ENCODE measurements at places on chromosomes 16 and 17.
A peak's percentile ranks its signal among the peaks of the same experiment; 100 is the strongest.

DNA sequence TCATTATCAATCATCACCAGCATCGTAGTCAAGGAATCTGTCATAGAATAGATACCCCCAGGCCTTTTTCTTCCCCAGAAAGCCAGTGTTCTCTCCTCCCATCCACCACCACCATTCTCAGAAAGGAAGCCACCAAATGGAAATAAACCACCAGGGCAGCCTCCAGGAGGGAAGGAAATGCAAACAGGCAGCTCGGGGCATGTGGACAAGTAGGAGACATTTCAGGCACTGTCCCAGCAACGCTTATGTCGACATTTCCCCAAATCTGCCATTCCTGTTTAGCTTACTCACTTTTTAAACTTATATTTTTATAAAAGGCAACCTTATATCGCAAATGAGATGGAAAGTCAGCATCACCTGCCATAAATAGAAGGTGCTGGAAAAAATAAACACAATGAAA lies 15.8 kb downstream of the EMP2 start:
- no peak for DNase-seq

GRCh38 chr17:19718613-19719354 lies 2.4 kb upstream of the SLC47A2 start:
- DNase-seq, result no peak

GRCh38 chr17:78781104-78781892 lies 775 bp downstream of the CYTH1 start:
- DNase-seq, result no peak

- no peak for DNase-seq
These were observed 13.7 kb downstream of the N4BP1 start for GRCh38 chr16:48596326-48596725.

GRCh38 chr17:54971147-54971546 lies 2.6 kb downstream of the STXBP4 start:
- no peak for DNase-seq

GRCh38 chr17:32100971-32101631 lies 41.2 kb upstream of the RHOT1 start:
- DNase-seq, result no peak

DNA sequence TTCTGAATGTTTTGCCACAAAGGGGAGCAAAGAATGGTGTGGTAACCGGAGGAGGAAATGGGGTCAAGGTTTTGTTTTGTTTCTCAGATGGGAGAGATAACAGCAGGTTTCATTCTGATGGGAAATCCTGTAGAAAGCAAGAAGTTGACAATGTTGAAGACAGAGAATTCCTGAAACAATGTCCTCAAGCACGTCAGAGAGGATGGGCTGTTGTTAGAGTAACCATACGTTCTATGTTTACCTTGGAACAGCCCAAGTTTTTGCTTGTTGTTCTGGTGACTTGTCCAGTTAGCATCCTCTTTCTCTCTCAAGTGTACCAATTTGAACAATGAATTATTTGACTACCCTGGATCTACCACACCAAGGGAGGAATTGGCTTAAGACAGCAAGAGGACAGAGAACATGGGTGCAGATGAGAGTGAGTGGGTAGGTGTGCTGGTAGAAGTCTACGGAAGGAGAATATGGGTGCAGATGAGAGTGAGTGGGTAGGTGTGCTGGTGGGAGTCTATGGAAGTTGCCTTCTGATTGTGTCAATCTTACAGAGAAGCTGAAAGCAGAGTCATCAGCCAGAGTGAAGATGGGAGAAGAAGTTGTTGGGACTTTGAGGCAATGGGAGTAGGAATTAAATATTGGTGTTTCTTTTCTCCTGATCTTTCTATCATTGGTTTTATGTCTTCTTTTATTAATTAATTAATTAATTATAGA lies 14.8 kb upstream of the NSRP1 start:
- DNase-seq, result no peak

DNA sequence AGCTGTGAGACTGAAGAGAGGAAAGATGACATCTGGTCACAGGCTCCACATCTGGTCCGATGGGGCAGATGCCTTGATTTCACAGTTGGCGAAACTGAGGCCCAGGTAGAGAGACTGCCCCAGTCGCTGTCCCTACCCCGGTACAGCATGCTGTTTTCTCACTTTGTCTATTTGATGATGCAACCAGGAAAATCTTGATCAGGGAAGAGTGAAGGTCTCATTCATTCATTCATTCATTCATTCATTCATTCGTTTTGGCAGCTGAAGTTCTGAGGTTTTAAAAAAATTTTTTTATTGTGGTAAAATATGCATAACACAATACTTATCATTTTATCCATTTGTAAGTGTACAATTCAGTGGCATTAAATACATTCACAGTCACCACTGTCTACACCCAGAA lies 19.7 kb downstream of the CMIP start:
- DNase-seq, result no peak

DNA sequence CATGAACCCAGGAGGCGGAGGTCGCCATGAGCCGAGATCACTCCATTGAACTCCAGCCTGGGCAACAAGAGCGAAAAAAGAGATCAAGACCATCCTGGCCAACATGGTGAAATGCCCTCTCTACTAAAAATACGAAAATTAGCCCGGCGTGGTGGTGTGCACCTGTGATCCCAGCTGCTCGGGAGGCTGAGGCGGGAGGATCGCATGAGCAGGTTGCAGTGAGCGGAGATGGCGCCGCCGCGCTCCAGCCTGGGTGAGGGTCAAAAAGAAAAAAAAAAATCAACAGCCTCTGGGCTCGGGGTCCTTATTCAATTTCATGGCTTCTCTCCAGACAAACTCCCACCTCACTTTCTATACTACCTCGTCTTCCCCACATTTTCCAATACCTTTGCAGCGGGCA lies 3.2 kb upstream of the GP1BA start:
- DNase-seq, result no peak

DNA sequence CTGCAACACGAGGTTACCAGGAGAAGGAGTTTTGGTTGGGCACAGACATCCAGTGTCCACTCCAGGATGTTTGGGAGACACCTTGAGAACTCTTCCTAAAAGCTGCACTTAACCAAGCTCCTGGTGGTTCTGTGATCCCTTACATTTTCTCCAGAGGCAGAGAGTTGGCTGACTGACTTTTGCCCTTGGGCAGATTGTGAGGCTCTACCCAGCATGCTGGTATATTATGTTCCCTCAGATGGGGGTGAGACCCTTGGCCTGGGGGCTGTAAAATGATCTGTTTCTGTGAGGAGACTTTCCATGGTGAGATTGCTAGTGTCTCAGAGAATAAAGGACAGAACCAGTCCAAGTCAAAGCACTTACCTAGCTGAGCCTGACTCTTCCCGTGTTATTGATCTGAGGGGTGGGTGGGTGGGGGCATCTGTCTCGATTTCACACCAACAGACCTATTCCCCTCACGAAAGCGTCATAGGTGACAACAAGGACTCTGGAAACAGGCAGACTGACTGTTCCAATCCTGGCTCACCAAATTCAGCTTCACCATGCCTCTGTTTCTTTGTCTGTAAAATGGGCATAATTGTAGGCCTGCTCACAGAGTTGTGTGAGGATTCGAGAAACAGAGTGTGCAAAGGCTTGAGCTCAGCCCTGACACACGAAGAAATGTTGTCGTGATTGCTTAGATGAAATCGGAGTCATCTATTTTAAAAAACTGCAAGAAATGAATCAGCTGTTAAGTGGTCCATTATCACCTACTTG lies 12.2 kb downstream of the USB1 start:
- no peak for DNase-seq

DNA sequence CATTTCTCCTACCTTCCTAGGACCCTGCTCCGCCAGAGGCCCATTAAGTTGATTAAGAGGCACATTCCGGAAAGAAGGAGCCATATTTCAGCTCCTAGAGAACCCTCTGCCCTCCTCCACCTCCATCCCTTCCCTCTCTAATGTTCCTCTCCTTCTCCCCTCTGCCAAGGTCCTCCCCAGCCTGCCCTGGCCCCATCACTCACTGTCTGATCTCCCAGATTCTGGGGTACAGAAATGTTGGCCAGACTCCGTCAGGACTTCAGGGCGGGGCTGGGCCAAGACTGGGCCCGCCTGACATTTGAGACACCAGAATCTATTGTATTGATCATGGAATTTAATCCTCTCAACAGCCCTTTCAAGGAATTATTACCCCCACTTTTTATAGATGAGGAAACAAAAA lies 136.1 kb downstream of the TMEM132E start:
- no peak for DNase-seq

DNA sequence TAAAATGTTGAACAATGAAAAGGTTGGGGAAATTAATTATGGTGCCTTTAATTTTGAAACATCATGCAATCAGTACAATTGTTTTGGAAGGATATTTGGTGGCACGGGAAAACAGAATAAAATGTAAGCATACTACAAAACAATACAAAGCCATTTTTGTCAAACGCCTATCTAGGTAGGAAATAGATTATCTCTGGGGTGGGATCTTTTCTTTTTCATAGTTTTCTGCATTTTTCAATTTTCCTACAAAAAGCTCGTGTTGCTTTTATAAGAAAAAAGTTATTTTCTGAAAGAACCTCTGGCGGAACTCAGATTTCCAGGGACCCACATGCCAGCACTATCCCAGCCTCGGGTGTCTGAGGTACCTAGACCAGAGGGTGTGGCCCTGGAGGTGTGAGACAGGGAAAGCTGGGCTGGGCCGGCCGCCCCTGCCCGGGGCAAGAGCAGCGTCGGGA lies 961 bp upstream of the MAP3K3 start:
- DNase-seq, result no peak

DNA sequence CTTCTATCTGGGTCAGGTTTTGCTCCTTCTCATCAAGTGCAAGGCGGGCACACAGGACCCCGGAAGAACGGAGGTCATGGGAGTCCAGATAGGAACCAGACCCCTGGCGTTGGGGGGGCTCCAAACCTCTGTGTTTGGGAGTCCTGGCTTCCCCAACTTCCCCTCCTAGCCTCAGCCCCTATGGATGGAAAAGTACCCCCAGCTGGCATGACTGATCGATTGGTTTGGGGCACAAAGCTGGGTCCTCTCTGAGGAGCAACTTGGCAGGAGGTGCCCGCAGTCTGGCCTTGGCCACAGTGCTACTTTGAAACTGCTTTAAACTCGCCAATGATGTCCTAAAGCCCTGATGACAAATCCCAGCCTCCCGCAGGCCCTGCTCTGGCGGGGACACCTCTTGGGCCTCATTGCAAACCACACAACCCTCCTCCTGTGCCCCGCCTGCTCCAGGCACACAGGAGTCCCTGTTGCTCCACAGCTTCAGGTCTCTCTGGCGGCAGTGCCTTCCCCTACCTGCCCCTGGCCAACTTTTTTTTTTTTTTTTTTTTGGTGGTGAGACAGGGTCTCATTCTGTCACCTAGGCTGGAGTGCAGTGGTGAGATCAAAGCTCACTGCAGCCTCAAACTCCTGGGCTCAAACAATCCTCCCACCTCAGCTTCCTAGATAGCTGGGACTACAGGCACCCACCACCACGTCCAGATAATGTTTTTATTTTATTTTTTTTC lies 38.0 kb upstream of the SNN start:
- DNase-seq, result no peak

- no peak for DNase-seq
These were observed 6.7 kb downstream of the ARL16 start for GRCh38 chr17:81676906-81677305.

DNA sequence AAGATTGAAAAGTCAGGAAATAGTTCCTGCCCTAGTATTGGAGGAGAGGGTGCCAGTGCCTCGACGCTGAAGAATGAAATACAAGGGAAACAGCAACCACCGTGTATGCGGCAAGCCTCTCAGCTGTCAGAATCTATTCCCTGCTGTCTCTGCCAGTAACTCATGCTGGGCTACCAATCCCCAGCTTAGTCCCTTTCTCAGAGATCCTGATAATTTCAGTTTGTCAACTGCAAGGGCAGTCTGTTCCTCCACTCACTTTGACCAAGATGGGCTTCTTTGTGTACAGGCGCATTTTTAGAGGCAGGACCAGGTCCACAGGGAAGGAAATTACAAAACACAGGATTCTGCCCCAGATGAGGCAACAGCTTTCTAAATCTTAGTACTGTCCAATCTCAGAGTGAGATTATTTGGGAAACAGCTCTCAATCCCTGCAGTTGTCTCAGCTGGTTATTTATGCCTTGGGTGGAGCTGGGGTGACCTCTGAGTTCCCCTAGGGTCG lies 1.3 kb downstream of the NQO1 start:
- DNase-seq, result no peak

DNA sequence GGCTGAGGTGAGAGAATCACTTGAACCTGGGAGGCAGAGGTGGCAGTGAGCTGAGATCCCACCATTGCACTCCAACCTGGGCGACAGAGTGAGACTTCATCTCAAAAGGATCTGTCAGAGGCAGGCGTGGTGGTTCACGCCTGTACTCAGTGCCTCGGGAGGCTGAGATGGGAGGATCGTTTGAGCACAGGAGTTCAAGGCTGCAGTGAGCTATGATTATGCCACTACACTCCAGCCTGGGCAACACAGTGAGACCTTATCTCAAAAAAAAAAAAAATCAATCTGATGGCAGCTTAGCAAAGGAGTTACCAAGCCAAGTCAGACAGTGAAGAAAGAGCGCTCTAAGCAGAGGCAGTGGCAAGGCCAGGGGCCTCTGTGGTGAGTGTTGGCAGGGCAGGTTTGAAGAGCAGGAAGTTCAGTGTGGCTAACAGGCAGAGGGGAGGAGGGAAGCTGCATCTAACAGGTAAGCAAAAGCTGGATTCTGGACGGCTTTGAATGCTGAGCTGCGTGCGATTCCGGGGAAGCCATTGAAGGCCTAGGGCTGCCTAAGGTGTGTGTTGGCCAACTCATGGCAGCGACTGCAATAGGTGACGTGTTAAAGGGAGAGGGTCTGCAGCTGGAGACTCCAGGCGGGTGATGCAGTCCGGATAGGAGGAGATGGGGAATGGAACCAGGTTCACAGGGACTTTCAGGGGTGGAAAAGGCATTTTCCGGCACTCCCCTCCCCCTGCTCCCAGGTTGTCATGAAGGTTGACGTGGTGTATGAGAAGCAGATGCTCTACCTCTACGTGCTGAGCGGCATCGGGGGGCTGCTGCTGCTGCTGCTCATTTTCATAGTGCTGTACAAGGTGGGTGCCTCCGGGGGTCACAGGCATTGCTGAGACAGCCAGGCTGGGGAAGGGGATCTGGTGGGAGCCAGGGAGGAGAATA lies 7.0 kb downstream of the ZNF768 start:
- DNase-seq, result no peak

GRCh38 chr17:57455063-57455914 lies 199.0 kb downstream of the MSI2 start:
- no peak for DNase-seq

GRCh38 chr17:45428050-45428617 lies 4.5 kb downstream of the ARHGAP27 start:
- peak; percentile 49 for DNase-seq

- DNase-seq, result no peak
These were observed at the start of gene SRL for GRCh38 chr16:4241928-4242283. TSS of gene SRL (minus strand) at chr16:4242080. CDS start at chr16:4242067, 13 bp downstream.

All from stimulated activated CD4-positive, alpha-beta T cell treated with anti-CD3 and anti-CD28 coated beads, Interleukin-1b, Interleukin-23, amount 100 ng/mL, for 1 hour (primary cell).